Activated CD8-positive, alpha-beta T cell treated with anti-CD3 and anti-CD28 coated beads, Interleukin-2, amount 10 ng/mL, durations not matched to agents 7 days and 5 days (primary cell): ENCODE measurements at places on chromosomes 12 and 14. TPM values are rescaled to one million over a fixed set of nuclear protein-coding genes. Genes with fewer than 3 reads are reported as not detected.

- no peak for DNase-seq
These were observed 118.7 kb upstream of the MDM1 start for GRCh38 chr12:68450947-68451260.

GRCh38 chr12:52401526-52401925 is 4.6 kb downstream of the KRT82 start:
- DNase-seq = no peak

DNA sequence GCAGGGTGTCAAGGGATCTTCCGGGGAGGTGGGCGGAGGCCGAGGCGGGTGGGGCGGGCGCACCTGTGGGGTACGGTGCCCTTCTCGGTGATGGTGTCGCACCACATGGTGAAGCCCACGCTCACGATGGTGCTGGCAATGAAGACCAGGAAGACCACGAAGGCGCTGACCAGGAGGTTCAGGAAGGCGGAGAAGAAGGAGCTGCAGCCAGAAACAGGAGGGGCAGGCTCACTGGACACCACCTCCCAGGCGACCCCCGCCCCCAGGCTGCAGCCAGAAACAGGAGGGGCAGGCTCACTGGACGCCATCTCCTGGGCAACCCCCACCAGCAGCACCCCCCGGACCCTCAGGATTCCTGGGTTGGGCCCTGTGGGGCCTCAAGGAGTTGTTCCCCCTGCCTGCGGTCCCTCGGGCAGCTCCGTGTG is 7.6 kb downstream of the TMEM179 start:
- no peak for DNase-seq

- DNase-seq = no peak
These were observed 43.1 kb downstream of the ALDH1L2 start for GRCh38 chr12:105041186-105041585.

DNA sequence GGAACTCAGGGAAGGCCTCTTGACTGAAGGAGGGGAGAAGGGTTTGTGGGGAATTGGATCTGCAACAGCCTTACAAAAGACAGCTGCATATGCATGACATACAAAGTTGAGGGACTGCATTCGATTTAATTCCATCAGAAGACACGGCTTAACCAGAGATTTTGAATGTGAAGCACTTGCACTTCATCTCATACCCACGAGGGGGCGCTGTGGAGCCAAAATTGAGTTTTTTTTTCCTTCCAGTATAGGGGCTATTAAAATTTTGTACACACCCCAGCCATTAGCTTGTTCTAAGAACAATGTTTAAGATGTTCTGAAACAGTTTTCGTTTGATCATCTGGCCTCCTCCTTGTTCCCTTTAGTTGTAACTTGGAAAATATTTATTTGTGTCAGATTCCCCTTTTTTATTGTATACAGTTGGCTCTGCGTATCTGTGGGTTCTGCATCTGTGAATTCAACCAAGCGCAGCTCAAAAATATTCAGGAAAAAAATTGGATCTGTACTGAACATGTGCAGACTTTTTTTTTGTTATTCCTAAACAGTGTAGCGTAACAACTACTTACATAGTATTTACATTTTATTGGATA is 1.6 kb downstream of the SUDS3 start:
- DNase-seq = peak; percentile 85

- DNase-seq = no peak
These were observed 469.4 kb downstream of the FOXG1 start for GRCh38 chr14:29235991-29236390.

The FOXA1 gene
- not detected for total RNA-seq

The EFS gene
- not detected for total RNA-seq
